Placental pericyte (primary cell): ENCODE measurements at places on chromosomes 12 and 14. TPM values are rescaled to one million over a fixed set of nuclear protein-coding genes. Genes with fewer than 3 reads are reported as not detected.

Gene PZP
- not detected in 2 replicates for total RNA-seq

Gene CAPZA3
- total RNA-seq = not detected in 2 replicates

Gene MGST1
- 25.5 and 60.2 TPM in 2 replicates for total RNA-seq

Gene SLCO1B1
- total RNA-seq = not detected in 2 replicates

Gene SYNDIG1L
- not detected in 2 replicates for total RNA-seq

Gene FGF6
- total RNA-seq = not detected in 2 replicates

Gene PLXNC1
- total RNA-seq = 1.3 and 12.3 TPM in 2 replicates

Gene HHIPL1
- 0.66 and 1.9 TPM in 2 replicates for total RNA-seq

Gene HNF1A
- not detected in 2 replicates for total RNA-seq

Gene OR4K5
- total RNA-seq = not detected in 2 replicates

Gene PRR4
- 1.5 and 2.0 TPM in 2 replicates for total RNA-seq

Gene CCDC184
- total RNA-seq = 0.29 and 1.1 TPM in 2 replicates

Gene GPR162
- 1.1 TPM in 2 replicates for total RNA-seq

Gene STK38L
- 44.0 and 65.2 TPM in 2 replicates for total RNA-seq

Gene AMDHD1
- 0.14 and 0.22 TPM in 2 replicates for total RNA-seq

Gene IGF1
- 0.14 and 0.22 TPM in 2 replicates for total RNA-seq

Gene LIN7A
- 0.57 and 5.9 TPM in 2 replicates for total RNA-seq
